Hematopoietic multipotent progenitor cell treated with erythropoietin and hydrocortisone succinate and interleukin-3 and kit ligand, for 6 days (in vitro differentiated cells): ENCODE measurements at places on chromosomes 13 and 19.

- DNase-seq: no peak
Measured at GRCh38 chr13:111479412-111479811, 159.0 kb downstream of the TEX29 start.

GRCh38 chr13:103876571-103876970 is 810.4 kb upstream of the SLC10A2 start:
- no peak for DNase-seq

GRCh38 chr13:73715911-73716510 is 418.2 kb downstream of the KLF12 start:
- DNase-seq: no peak

- DNase-seq: no peak
Measured at GRCh38 chr13:101291206-101291605, 125.1 kb downstream of the NALCN start.

GRCh38 chr13:21606796-21607195 is 2.8 kb upstream of the MICU2 start:
- no peak for DNase-seq

- no peak for DNase-seq
Measured at GRCh38 chr19:45423033-45423588, 606 bp downstream of the ERCC1 start.
